Osteocyte (in vitro differentiated cells): ENCODE measurements at places on chromosomes 5 and 9. TPM values are rescaled to one million over a fixed set of nuclear protein-coding genes. Genes with fewer than 3 reads are reported as not detected.

DNA sequence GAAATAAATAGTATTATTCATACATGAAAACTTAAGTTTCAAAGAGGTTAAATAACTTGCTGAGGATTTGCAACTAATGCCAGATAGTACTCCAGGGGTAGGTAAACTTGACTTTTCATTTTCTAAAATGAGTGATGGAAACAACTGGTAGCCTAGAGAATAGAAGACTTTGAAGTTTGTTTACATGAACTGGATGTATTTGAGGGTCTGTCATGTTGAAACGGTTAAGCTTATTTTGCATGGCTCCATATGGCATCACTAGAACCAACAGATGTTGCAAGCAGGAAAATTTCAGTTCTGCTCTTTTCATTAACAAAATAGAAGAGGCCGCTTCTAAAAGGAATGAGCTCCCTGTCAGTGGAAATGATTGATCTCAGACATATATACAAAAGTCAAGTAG lies 105.1 kb upstream of the SGCD start:
- no peak for DNase-seq

DNA sequence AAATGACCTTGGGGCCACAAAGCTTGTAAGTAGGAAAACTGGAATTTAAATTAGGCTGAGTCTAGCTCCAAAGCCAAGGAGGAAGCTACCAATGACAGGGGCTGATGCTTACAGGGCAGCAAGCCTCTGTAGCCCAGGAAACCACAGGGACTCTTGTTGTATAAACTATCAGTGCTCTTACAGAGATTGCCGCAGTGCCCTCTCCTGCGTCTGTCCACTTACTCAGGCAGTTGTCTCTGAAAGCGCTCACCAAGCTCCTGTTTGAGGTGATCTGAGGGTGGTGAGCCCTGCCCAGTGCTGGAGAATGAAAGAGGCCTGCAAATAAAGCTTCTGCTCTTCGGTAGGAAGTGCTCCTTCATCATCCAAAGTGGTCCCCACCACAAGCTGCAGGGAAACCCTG lies 498.8 kb downstream of the ARHGEF28 start:
- no peak for DNase-seq

DNA sequence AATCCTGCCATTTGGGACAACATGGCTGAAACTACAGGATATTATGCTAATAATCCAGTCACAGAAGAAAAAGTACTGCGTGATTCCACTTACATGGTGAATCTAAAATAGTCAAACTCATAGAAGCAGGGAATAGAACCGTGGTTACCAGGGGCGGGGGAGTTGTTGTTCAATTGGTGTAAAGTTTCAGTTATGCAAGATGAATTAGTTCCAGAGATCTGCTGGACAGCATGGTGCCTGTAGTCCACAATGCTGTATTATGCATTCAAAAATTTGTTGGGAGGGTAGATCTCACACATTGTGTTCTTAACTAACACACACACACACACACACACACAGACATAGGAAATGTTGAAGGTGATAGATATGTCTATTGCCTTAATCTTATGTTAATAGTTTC lies 480.5 kb downstream of the DMRT2 start:
- no peak for DNase-seq

DNA sequence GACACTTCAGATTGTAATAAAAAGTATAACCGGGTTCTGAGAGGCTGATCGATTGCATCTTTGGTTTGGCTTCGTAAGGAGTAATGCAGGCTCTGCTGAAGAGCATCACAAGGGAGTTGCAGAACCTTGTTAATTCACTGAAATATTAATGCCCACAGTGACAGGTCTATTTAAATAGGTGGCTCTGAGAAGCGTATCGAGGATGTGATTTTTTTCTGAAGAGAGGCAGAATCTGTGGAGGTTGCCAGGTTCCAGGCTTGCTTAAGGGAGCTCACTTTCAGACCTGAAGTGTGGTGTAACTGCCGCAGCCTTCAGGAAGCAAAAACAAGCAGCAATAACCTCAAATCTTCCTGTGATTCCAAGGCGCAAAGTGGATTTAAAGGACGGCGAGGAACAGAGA lies 80.3 kb downstream of the ANKRD33B start:
- no peak for DNase-seq

The GPBP1 gene
- 58.4 and 65.3 TPM in 2 replicates for total RNA-seq

- DNase-seq = no peak
Measured at GRCh38 chr9:116015855-116016254, 137.7 kb upstream of the PAPPA start.

The LCN1 gene
- total RNA-seq = not detected in 2 replicates

GRCh38 chr5:16391858-16392649 lies 73.5 kb downstream of the ZNF622 start:
- DNase-seq = no peak

GRCh38 chr5:40869384-40869783 lies 28.2 kb downstream of the CARD6 start:
- no peak for DNase-seq

The MARVELD2 gene
- 0.38 and 0.71 TPM in 2 replicates for total RNA-seq

The SOX30 gene
- total RNA-seq = not detected in 2 replicates

The CMYA5 gene
- 0.16 and 0.39 TPM in 2 replicates for total RNA-seq

DNA sequence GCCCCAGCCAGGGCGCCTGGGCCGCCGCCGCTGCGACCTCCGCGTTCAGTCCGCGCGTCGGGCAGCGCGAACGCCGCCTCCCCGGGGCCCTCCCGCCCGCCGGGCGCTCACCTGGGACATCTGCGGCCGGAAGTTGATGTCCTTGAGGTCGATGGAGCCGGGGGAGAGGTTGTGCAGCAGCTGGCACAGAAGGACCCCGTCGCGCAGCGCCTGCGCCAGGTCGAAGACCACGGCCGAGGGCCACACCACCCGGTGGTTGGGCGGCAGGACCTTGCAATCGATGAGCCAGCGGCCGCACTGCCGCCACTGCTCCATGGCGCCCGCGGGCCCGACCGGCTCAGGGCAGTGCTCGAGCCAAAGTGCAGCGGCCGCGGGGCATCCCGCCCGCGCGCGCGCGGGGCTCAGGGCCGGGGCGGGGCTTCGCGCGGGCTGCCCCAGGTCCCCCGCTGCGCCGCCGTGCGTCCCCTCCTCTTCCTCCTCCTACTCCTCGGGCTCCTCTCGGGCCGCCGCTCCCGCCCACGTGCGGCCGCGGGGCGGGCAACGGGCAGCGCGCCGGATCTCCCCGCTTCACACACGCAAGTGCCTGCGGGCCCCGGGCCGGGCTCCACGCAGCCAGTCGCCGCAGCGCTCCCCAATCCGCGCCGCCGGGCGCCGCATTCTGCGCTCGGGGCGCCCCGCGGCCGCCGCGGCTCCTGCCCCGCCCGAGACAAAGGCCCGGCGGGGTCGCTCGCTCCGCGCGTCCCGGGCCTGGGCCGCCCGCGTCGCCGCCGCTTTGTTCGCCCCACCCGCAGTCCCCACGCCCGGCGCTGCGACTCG lies at the start of gene VAV2:
TSS of gene VAV2 (minus strand) at position 361 of the 816 bp plus-strand sequence. CDS start at position 315, 46 bp downstream.
- DNase-seq = peak; percentile 86

The DAB2IP gene
- 43.6 and 47.9 TPM in 2 replicates for total RNA-seq

The PCDHB3 gene
- total RNA-seq = 8.8 and 11.1 TPM in 2 replicates

The ZFP37 gene
- 5.9 and 7.0 TPM in 2 replicates for total RNA-seq
